PC-3 (cell line): ENCODE measurements at places on chromosomes 7 and 10. TPM values are rescaled to one million over a fixed set of nuclear protein-coding genes. Genes with fewer than 3 reads are reported as not detected.
A peak's percentile ranks its signal among the peaks of the same experiment; 100 is the strongest.

GRCh38 chr7:114917211-114917839 is 4.6 kb upstream of the MDFIC start:
- DNase-seq = no peak

DNA sequence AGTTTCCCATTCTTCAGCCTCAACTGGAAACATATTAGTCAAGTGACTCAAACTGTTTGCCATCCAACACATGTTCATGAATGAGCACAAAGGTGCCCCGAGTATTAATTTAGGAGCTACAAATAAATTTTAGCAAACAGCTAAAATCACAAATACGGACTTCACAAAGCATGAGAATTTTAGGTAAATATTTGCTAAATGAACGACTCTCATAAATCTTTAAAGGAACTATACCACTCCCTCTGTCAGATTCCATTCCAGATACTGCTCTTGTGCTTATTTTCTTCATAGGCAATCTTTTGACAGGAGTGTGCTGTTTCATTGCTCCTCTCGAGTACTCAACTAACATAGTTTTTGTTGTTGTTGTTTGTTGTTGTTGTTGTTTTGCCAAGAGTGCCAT is 330.9 kb downstream of the PARD3 start:
- peak; percentile 78 for DNase-seq

VWA2 gene
- total RNA-seq = not detected in 2 replicates

GRCh38 chr7:70298780-70299471 is 700.7 kb downstream of the AUTS2 start:
- no peak for DNase-seq

GRCh38 chr7:28862595-28863272 is 95.4 kb downstream of the TRIL start:
- no peak for DNase-seq

KCP gene
- total RNA-seq = 3.2 and 3.4 TPM in 2 replicates

DNA sequence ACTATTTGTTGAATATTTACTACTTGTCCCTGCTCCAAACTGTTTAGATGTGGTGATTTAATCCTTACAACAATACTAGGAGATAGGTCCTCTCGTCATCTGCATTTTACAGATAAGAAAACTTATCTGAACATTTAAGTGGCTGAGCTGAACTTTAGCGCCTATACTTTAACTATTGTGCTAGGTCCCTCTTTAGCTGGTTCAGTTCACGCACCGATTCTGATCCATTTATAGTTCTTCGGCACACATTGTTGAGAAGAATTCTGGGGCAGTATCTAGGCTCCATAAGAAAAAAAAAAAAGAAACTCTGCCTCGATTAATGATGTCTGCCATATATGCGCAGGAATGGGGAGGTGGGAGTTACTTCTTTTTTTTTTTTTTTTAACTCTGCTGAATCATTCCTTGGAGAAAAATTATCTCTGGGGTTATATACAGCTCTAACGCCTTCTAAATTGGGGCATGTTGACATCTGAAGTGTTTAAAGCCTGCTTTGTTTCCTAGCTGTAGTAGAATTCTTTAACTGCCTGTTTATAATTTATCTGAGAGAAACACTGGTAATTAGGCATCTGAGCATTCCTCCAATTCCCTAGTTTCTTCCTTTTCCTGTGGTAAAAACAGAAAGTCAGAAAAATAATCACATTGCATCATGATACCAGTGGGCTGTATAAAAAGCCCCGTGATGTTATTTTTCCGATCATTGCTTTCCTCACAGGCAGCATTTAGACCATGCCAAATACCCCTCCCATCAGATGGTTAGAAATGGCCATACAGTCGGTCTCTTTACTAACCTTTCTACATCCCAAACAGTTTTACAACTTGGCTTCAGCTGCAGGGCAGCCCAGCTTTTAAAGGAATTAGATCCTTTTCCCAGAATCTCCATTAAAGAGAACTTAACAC is 98.5 kb upstream of the KDM7A start:
- DNase-seq = no peak

- DNase-seq = no peak
These were observed 91.5 kb downstream of the PAXIP1 start for GRCh38 chr7:154911411-154911810.

NPY gene
- total RNA-seq = not detected in 2 replicates

GRCh38 chr10:91976317-91977051 is 52.9 kb downstream of the BTAF1 start:
- DNase-seq = peak; percentile 22

DNA sequence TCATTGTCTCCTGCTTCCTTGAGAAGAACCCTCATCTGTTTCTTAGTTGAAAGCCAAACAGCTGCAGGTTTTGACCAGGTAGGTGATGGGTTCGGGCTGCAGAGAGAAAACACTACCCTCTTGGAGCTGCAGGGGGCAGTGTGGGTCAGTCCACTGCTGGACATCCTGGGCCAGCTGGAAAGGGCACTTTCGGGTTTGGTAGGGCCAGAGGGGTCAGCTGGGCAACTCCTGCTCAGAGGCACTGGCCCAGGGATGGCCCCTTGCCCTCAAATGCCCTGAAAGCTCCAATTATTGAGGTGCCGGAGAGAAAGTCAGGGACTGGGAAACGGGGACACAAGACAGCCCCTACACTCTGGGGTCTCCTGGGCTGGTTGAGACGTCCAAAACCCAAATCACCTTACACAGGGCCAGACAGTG is 90.7 kb downstream of the MKI67 start:
- peak; percentile 49 for DNase-seq

ZCCHC24 gene
- 32.9 and 40.7 TPM in 2 replicates for total RNA-seq

ERVW-1 gene
- total RNA-seq = not detected in 2 replicates

DNA sequence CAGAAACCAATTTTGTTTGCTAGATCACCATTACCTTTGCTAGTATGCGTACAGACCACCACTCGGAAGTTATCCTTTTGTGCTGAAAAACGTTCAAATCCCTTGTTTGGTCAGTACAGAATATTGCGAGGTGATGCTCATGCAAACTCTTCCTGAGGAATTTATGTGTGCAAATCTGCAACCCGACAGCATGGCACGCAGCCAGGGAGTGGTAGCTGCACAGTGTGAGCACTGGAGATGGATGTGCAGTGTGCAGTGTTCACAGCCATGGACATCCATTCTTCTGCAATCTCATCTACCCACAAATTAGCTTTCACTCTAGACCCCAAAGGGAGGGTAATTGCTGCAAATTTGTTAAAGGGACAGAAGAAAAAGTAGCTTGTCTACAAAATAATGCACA is 72.2 kb downstream of the CACUL1 start:
- no peak for DNase-seq

ACSM6 gene
- not detected in 2 replicates for total RNA-seq

PNLIPRP1 gene
- total RNA-seq = not detected in 2 replicates

DNA sequence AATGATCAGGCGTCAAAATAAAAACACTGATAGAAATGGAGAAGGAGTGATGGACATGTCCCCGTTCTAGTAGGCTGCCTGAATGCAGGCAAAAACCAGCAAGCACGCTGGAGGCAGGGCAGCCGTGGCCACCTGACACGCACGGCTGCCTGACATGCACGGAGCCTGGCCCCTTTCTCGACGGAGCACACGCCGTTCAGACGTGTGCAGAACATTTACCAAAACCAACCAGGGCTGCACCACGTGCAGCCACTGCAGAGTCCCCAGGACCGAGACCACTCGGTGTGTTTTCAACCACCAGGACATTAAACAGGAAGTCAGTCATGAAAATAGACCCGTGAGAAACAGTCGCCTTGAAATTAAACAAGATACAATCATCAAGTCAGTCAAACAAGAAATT is 61.9 kb upstream of the NKX6-2 start:
- DNase-seq = no peak

GRCh38 chr7:149475121-149476045 is 14.5 kb upstream of the ZNF777 start:
- DNase-seq = no peak

DNA sequence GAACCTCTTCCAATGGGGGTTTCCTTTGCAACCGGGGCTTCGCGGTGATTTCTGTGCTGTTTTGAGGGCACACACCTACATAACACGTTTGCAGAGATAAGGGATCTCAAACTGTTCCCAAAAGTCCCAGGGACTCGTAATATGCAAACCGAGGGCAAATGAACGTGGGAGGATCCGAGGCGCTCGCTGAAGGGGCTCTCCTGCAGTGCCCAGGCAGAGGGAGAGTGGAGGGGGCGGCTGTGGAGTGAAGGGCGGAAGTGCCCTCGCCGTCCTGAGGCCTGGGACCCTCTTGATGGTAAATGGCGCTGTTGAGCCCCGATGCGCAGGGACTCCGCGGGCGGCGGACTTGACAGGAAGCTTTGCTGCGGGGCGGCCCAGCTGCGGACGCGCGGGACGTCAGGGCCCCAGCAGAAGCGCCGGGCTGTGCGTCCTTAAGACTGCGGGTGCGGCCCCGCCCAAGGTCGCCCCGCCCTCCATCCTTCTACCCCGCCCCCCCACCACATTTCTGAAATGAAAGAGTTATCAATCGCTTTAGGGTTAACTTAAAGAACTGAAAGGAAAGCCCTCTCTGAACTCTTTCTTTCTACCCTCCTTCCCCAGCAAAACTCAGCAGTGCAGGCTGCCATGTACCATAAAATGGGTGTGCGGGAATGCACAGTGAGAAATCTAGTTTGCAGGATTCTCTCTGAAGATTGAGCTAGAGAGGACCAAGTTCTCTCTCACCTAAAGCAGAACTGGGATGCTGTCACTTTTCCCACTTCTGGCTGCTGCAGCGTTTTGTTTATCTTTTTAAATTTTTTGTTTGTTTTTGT is 151.8 kb upstream of the YAE1 start:
- peak; percentile 10 for DNase-seq

TMEM236 gene
- total RNA-seq = 0.04 TPM in 1 of 2 replicates, not detected in the other

GRCh38 chr7:39509436-39509835 is 56.8 kb upstream of the YAE1 start:
- no peak for DNase-seq

ZKSCAN5 gene
- 8.6 and 9.9 TPM in 2 replicates for total RNA-seq

- DNase-seq = no peak
These were observed 230.5 kb upstream of the INHBA start for GRCh38 chr7:41933427-41933826.

DNA sequence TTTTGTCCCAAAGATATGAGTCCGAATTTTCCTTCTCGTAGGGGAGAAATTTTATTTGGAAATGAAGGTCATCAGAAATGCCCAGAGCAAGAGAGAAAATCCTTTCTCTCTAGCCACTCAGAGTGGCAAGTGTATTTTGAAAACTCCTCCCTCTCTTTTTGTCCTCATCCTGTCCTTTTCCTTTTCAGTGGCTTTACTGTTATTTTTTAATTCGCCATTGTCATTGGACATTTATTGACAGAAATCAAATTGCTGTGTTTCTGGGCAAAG is 39.6 kb downstream of the TET1 start:
- DNase-seq = no peak

RNF32 gene
- 1.7 and 2.2 TPM in 2 replicates for total RNA-seq

NXPH1 gene
- not detected in 2 replicates for total RNA-seq

- DNase-seq = no peak
These were observed 190.8 kb downstream of the POU6F2 start for GRCh38 chr7:39168403-39169098.

DNA sequence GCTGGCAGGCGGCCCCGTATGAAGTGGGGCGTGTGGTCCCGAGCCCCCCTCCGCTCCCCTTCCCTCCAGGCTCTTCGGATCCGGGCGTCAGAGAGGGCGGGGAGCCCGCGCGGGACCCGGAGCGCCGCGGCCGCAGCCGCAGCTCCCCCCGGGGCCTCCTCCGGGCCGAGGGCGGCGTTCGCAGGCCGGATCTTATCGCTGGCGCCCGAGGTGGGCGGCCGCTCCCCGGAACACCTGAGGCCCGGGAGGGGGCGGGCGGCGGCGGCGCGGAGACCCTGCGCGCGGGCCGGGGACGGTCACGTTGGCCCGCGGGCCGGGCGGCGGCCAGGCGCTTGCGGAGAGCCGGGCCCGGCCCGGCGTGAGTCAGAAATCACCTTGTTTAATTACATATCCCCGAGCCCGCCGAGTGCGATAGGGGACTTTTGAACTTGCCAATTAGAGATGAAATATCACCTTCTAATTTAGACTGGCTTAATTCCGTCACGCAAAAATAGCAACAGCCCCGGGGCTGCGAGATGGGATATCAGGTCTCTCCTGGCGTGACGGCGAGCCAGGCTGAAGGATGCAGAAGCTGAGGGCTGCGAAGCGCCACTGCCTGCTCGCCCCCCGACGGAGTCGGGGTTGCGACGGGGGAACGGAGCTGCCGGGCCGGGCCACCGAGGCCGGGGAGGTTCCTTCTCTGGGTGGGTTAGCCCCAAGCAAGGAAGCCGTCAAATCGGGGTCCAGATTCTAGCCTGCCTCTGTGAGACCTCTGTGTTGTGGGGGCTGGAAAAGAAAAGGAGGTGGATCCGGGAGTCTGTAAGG is 43.4 kb downstream of the LDB3 start:
- DNase-seq = peak; percentile 33

MKI67 gene
- total RNA-seq = 66.0 and 84.9 TPM in 2 replicates

DNA sequence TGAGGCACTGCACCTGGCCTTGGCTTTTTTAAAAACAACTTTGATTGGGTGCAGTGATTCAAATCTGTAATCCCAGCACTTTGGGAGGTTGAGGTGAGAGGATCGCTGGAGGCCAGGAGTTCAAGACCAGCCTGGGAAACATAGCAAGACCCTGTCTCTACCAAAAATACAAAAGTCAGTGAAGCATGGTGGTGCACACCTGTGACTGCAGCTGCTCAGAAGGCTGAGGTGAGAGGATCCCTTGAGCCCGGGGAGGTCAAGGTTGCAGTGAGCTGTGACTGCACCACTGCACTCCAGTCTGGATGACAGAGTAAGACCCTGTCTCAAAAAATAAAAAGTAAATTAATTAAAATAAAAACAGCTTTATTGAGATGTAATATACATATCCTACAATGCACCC is 84.9 kb downstream of the NPTX2 start:
- no peak for DNase-seq

C10orf95 gene
- total RNA-seq = 1.6 and 1.9 TPM in 2 replicates

SCART1 gene
- total RNA-seq = 2.4 and 5.1 TPM in 2 replicates

ALOX5 gene
- 0.11 and 0.92 TPM in 2 replicates for total RNA-seq

IFIT1B gene
- total RNA-seq = not detected in 2 replicates

- DNase-seq = no peak
These were observed 63.5 kb upstream of the BTBD16 start for GRCh38 chr10:122207596-122207995.
